Activated CD4-positive, alpha-beta T cell treated with anti-CD3 and anti-CD28 coated beads, Interleukin-2, amount 10 ng/mL, durations not matched to agents 7 days and 5 days (primary cell): ENCODE measurements at places on chromosomes 1 and 21.

- DNase-seq: no peak
Measured at GRCh38 chr1:20983297-20983889, 193.3 kb downstream of the EIF4G3 start.

- no peak for DNase-seq
Measured at GRCh38 chr1:93442741-93443140, 5.2 kb upstream of the FNBP1L start.

DNA sequence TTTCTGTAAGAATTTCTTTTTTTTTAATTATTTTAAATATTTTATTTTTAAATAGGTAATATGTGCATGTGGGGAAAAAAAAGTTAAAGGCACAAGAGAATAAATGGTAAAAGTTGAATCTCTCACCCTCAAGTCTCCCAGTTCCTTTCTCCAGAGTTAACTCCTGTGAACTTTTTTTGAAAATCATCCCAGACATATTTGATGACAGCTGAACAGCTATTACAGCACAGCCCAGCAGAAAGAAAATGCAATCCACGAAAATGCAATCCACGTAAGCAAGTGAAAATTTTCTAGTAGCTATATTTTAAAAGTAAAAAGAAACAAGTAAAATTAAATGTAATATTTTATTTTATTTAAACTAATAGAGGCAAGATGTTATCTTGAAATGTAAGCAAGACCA, 310.0 kb upstream of the RUNX1 start:
- no peak for DNase-seq

GRCh38 chr1:205514211-205515142, 10.0 kb downstream of the CDK18 start:
- DNase-seq: no peak

DNA sequence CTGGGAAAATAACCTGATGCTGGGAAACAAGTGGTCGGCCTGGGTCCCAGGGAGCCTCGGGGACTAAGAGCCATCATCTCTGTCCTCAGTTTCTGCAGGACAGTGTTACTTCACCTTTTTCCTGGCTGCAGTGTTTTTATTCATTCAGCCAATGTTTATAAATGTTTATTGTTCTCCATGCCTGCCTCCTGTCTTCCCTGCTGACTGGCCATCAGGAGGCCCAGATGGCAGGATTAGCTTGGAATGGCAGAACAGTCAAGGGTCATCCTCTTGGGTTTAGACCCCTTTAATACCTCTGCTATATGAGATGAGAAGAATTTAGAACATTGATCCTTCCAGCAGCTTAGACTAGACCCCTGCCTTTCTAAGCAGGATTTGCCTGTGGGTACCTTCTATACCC, 13.3 kb downstream of the MAPKAPK2 start:
- DNase-seq: no peak

DNA sequence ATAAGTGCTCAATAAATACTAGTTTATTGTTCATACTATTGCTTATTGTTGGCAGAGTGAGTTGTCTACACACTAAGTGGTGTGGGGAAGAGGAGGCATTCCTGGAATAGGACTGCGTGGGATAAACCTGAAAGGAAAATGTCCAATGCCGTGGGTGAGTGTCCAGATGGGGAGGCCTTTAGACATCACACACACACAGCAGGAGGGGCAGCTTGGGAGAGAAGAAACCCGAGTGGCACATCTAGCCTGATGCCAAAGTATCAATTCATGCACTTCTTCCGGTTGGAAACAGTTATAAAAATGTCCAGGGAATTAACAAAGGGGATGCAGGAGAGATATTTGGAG, 27.3 kb downstream of the CCN1 start:
- no peak for DNase-seq

DNA sequence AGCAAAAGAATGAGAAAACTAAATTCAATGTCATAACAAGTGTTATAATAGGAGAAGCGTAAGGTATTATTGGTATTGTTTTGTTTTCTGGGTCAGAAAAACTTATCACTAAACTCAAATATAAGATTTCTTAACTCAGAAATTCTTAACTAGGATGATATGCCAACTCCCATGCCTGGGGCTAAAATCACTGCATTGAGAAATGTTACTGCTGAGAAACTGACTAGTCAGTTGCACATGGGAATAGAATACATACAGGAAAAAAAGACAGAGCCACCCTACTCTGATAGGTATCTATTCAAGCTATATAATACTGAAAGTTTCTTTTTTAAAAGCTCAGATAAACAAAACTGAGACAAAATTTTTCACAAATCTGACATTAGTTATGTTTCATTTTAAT, 56.3 kb downstream of the PRPF38A start:
- DNase-seq: no peak

- DNase-seq: no peak
Measured at GRCh38 chr1:3230553-3230952, 161.6 kb downstream of the PRDM16 start.

DNA sequence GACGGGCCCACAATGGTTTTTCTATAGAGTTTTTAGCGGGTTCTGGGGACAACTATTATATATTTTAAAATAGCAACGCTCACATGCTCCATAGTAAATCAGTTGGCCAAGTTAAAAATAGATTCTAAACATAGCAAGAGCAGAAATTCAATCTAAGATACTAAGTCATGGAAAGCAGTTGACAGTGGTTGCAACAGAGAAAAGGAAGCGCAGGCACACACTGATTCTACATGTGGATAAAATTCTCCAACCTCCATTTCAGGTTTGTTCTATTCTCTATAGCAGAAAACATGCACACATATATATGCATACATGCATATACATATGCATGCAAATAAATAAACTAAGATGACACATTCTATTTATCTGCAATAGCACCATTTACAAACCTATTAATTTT, 89.6 kb upstream of the HNRNPU start:
- no peak for DNase-seq

DNA sequence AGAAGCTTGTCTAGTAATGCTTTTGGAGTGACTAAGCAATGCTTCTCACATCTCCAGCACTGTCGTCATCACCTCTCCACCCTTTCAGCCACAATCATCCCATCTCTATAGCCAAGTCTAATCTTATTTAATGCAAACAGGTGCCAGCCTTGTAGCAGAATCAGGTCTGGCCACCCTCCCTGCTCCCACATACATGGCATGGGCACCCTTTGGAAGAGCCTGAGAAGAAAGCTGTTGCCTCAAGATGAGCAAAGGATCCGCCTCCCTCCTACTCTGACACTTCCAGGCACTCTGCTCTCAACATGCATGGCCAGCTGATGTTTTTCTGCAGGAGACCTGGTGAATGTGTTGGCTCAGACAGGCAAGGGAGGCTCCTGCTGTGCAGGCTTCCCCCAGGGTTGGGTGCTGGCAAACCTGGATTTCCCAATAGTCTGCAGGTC, 113.1 kb upstream of the GRIK3 start:
- no peak for DNase-seq

DNA sequence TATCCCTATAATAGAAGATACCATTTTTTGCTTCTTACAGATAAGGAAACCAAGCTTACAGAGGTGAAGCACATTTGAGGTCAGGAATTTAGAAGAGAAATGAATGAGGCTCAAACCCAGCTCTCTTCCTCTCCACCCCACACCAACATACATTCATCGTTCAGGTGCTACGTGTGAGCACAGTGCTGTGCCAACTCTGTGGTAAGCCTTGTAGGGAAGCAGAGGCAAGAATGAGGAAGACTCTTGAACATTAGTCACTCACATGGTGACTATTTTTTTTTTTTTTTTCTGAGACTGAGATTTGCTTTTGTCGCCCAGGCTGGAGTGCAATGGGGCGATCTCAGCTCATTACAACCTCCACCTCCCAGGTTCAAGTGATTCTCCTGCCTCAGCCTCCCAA, 314.0 kb downstream of the NTNG1 start:
- no peak for DNase-seq

DNA sequence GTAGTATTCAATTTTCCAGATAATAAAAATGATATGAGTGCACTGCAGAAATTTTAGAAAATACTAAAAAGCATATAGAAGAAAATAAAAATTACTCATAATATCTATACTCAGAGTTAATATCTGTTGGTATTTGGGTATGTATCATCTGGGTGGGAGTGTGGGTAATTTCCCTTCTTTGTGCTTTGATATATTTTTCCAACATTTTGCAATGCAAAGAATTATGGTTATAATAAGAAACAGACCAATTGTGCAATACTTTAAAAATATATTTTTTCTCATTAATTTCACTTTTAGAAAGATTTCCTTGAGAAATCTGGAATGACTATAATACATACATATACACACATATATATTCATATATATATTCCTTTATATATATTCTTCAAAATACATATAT, 665.7 kb downstream of the ADGRL2 start:
- no peak for DNase-seq

- DNase-seq: no peak
Measured at GRCh38 chr1:14826172-14826636, 227.7 kb downstream of the KAZN start.

GRCh38 chr21:31910074-31910470, 37.3 kb downstream of the HUNK start:
- no peak for DNase-seq

DNA sequence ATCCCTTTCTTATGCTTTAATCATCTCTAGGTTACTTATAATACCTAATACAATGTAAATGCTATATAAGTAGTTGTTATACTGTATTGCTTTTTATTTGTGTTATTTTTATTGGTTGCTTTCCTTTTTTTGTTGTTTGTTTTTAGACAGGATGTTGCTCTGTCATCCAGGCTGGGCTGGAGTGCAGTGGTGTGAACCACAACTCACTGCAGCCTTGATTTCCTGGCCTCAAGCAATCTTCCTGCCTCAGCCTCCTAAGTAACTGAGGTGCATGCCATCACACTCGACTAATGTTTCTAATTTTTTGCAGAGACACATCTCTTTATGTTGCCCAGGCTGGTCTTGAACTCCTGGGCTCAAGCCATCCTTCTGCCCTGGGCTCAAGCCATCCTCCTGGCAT, 26.9 kb downstream of the KRTAP19-8 start:
- DNase-seq: peak; percentile 50

DNA sequence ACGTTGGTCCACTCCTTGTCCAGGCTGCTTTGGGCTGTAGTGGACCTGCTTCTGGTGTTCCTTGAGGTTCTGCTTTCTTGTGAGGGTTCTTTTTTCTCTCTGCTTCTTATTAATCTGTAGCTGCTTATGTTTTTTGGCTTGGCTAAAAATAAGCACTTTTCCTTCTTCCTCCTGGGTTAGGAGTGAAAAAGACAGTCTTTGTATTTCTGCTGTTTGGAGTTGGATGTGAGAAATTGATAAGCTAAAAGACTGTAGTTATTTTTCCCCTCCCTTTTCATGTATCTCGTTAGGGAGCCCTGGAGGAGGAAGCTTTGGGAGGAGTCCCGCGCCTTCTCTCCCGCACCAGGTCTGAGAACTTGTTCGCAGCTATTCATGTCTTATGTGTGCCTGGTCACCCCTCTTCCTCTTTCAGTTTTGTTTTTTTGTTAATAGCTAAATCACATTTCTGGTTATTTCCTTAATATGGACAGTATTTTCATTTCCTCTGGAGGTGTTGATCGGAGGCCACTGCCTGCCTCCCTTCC, 79.0 kb downstream of the GALNT2 start:
- DNase-seq: no peak

DNA sequence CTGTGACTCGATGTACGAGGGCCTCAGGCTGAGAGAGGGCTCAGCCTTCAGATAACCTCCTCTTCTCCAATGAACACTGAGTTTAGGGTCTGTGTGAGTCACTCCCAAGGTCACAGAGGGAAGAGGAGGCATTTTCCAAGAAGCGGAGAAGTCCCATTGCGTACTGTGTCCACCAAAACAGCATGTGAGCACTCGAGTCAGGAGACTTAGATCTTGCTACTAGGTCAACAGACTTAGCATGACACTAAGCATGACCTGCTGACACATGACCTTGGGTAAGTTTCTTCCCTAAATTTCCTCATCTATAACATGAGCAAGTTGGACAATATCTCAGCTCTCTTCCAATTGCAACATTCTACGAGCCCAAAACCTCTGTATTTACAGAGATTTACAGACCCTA, 68.0 kb downstream of the PLPP3 start:
- DNase-seq: no peak

DNA sequence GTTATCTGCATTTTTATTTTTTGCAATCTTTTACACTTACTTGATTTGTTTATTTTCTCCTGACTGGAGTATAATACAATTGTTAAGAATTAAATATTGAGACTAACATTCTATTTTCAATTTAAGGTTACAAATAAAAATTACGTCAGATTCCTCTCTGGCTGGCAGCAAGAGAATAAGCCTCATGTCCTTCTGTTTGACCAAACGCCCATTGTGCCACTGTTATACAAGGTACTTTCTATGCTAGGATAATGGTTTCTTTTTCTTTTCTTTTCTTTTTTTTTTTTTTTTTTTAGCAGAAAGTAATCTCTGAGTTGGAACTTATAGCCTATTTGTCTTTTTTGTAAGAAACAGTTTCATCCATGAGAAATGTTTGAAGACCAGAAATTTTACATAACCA, 20.0 kb downstream of the DNAJC16 start:
- DNase-seq: no peak

DNA sequence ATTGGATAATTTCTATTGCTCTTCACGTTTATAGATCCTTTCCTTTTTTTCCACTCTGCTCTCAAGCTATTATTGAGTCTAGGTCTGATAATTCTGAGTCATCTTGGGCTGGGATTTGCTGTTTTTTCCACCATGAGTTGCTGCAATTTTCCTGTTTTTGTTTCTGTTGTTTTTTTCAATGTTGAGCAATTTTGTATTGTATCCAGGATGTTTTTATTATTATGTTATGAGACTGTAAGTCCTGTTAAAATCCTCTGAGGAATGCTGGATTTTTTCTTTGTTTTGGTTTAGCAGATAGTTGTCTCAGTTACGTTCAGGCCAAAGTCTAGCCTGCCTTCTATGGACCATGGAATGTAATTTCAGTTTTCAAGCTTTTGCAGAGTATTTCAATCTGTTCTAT, 13.0 kb upstream of the SLC35A3 start:
- DNase-seq: no peak

DNA sequence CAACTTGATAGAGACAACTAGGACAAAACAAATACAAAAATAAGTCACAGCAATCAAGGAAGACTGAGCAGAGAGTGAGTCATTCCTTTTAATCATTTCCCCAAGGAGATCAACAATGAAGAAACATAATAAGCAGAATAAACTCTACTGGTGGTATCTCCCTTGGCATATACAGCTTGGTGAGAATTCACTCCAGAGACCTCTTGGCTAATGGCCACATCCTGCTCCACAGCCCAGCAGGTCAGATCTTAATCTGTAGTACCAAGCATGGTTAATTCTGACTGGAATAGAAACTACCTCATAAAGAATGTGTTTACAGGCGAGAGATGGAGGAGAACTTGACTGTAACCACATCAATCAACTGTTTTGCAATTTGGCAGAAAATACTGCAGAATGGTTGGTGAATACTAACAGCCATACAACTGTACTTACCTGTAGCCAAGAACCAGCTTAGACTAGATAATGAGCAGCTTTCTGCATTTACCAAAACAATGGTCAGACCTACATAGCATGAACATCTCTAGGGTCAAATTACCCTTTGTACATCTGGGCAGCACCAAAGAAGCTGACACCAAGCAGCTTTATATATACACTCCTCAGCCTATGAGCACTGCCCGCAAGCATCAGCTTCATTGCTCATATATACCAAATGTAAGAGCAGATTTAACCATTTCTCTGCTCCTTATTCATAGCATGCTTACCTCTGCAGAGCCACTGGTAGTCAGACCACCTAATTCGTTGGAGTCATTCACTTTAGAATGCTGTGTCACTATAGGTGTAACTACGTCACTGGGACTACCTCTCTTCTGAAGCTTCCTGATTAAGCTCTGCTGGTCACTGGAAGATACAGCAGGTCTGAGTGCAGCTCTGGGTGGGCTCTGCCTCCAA, 51.0 kb downstream of the KIAA0319L start:
- DNase-seq: peak; percentile 78
